ENCODE measurements at places on chromosomes 3 and 15. TPM values are rescaled to one million over a fixed set of nuclear protein-coding genes. Genes with fewer than 3 reads are reported as not detected.

CEP97 gene
- 16.6 TPM for total RNA-seq

DTX3L gene
- total RNA-seq: 24.3 TPM

NR2E3 gene
- total RNA-seq: not detected

SPTSSB gene
- total RNA-seq: not detected

RPP25 gene
- 6.1 TPM for total RNA-seq

RTP4 gene
- total RNA-seq: 3.1 TPM

FANCD2OS gene
- not detected for total RNA-seq

OR5H6 gene
- total RNA-seq: not detected

DAZL gene
- 0.27 TPM for total RNA-seq

- DNase-seq: no peak
Measured at GRCh38 chr15:38464675-38465074, 10.7 kb downstream of the FAM98B start.

DNA sequence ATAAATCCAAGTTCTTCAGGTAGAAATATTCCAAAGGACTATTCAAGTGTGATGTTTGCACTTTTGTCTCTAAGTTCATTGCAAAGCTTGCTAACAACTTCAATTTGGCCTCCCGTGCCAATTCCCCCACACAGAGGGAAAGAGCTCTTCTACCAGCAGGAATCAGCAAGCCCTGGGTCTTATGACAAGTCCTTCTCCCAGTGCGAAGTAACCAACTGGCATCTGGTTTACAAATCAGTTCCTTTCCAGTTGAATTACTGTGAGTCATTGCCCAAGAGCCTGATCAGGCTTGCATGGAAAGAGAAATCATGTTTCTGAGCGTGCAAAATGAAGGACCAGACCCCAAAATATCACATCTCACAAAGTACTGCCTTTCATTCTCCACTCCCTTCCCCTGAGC, 62.7 kb upstream of the SLCO3A1 start:
- no peak for DNase-seq

DNA sequence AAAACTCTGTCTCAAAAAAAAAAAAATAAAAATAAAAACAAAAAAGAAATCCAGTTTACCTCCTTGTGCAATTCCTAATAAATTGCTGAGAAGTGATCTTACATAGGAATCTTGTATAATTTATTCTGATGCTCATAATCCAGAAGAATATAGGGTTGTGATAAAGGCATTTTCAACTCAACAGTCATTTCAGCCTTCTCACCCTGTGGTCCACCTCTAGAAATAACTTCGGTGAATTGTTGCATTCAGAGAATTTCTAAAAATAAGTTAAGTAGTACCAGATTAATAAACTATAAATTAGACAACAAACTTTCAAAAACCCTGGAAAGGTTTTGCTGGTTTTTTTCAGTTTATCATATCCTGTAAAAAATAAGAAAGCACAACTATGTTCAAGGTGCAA, 20.2 kb downstream of the RAF1 start:
- no peak for DNase-seq

DNA sequence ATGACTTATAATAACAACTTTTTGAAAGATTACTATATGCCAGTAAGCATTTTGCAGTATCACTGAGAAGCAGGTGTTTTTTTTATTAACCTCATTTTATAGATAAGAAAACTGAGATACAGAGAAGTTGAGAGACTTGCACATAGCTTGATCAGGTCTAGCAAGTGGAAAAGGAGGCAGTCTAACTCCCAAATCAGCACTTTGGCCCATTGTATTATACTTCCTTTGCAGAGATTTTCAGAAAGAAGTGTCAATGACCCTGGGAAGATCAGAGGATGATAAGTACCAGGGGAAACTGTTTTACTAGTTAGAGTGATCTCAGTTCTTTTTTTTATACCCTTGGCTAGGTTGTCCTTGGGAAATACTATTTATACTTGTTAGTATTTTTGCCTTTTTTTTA, 358.7 kb downstream of the SQOR start:
- DNase-seq: no peak

DNA sequence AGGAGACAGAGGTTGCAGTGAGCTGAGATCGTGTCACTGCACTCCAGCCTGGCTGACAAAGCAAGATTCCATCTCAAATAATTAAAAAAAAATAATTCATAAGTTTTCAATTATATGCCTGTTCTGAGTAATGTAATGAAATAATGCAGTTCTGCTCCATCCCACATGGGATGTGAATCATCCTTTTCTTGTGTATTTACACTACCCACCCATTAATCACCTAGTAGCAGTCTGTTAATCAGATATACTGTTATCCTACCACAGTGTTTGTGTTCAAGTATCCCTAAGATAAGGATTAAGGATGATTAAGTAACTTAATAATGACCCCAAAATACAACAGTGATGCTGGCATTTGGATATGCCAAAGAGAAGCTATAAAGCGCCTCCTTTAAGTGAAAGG, 38.8 kb downstream of the PIGB start:
- DNase-seq: no peak

GRCh38 chr3:135089451-135089850, 294.4 kb downstream of the EPHB1 start:
- DNase-seq: no peak

DNA sequence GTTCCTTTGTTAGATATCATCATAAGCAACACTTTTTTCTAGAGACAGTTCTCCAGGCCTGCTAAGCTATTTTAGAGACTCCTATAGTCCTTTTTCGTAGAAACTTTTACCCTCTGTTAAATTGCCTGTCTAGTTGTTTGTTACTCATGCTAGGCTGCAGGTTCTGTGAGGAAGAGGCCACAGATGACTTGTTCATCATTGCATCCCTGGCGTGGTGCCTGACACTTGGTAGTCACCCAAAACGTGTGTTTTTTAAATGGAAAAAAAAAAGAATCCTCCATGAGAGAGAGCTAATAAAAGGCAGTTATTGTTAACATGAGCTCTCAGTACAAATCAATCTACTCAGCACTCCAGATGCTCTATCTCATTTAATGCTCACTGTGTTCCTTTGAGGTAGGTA, 35.1 kb downstream of the CCDC54 start:
- no peak for DNase-seq

DNA sequence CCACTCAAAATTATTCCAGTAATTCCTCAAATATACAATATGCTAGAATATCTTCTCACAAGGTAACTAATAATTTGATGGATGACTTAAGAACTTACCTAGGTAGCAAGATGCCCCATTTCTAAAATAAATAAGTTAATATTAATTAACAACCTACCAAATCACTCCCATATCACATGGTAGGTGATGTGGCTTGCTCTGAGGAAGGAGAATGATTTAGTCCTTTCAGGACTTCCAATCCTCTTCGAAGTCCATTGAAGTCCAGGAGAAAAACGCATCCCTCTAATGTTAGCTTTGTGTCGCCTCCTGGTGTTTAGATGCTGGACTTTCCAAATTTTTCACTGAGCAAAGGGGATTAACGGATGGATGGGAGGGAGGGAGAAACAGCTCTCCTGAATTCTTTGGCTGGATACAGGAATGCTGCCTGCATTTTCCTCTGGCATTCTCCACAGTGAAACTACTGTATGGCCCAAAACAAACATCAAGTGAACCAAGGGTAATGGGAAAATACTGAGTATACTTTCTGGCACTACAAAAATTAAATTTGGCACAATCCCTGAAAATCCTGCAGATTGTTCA, 58.6 kb downstream of the PRICKLE2 start:
- no peak for DNase-seq

GRCh38 chr3:66597308-66597863, 96.6 kb upstream of the LRIG1 start:
- no peak for DNase-seq

DNA sequence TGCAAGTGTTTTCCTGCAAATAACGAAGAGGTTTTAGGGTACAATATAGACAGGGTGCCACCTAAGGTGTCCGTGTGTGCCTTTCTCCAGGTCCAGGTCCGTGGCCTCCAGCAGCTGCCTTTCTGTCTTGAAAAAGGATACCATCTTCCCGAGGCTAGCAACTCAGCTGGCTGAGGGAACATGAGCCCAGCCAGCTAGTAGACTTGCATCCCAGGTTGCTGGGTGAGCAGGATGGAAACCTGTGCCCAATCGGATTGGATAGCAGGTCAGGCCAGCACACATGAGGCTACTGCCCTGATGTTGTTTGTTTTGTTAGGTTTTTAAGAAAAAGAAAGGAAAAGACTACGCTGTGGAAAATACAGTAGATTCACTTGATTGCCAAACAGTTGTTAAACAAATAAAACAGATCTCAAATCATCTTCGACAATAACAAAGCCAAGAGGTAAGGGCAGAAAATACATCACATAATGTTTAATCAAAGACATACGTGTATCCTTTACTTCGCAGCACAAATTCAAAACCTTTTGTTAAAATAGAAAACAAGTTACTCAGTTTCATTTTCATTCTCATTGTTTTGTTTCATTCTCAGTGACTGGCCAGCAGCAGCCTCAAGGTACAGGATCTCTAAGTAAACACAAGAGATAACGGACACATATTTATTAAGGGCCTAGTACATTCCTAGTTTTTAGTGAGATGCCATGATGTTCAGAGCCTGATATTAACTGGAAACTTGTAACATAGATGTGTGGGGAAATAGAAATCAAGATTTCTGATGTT, 661.2 kb upstream of the NR2F2 start:
- no peak for DNase-seq

DNA sequence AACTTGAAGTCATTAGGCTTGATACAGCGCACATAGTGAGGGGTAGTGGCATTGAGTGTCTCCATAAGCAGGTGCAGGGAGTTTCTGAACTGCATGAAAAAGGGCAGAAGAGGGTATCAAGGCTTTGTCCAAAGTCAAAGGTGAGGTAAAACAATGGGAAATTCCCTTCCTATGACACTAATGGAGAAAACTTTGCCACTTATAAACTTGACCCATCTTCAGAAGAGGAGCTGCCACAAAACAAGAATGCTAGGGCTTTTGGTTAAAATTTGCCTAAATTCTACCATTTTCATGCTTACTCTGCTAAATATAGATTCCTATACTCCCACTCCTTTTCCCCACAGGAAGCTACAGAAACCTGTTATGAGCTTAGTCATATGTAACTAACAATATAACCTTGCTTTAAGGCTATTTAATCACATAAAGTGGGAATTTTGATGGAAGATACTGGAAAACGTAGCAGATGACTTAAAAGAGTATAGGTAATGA, 87.5 kb upstream of the MYO5C start:
- DNase-seq: no peak

- no peak for DNase-seq
Measured at GRCh38 chr3:7190095-7190494, 329.2 kb downstream of the GRM7 start.

- no peak for DNase-seq
Measured at GRCh38 chr15:53962646-53963561, 15.3 kb upstream of the UNC13C start.

- no peak for DNase-seq
Measured at GRCh38 chr15:51186891-51187290, 92.2 kb upstream of the TNFAIP8L3 start.

GRCh38 chr15:37016231-37016630, 84.1 kb downstream of the MEIS2 start:
- DNase-seq: no peak

DNA sequence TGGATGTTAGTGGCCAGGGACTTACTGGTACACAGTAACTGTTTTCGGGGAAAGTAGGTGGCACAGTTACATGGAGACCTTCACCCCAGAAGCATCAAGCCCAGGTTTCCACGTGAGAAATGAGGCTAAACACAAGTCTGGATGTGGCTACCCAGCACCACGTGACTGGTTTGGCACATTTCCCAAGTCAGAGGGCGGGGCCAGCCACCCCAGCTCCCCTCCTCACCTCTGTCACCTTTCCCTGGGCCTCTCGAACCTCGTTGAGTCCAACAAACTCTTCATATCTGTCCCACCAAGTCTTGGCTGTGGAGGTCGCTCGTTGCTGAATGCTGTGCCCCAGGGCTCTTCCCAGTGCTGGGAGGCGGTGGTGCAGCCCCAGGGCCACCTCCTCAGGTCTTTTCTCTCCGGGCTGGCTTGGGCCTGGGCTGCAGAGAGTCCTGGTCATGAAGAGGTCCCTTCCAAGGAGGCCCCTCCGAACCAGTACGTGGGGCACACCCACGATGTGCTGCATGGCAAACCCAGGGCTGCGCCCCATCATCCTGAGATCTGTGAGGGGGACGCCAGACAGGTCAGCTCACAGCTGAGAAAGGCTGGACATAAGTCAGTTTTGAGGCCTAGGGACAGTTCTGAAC, 4.8 kb upstream of the PLXNB1 start:
- DNase-seq: no peak

DNA sequence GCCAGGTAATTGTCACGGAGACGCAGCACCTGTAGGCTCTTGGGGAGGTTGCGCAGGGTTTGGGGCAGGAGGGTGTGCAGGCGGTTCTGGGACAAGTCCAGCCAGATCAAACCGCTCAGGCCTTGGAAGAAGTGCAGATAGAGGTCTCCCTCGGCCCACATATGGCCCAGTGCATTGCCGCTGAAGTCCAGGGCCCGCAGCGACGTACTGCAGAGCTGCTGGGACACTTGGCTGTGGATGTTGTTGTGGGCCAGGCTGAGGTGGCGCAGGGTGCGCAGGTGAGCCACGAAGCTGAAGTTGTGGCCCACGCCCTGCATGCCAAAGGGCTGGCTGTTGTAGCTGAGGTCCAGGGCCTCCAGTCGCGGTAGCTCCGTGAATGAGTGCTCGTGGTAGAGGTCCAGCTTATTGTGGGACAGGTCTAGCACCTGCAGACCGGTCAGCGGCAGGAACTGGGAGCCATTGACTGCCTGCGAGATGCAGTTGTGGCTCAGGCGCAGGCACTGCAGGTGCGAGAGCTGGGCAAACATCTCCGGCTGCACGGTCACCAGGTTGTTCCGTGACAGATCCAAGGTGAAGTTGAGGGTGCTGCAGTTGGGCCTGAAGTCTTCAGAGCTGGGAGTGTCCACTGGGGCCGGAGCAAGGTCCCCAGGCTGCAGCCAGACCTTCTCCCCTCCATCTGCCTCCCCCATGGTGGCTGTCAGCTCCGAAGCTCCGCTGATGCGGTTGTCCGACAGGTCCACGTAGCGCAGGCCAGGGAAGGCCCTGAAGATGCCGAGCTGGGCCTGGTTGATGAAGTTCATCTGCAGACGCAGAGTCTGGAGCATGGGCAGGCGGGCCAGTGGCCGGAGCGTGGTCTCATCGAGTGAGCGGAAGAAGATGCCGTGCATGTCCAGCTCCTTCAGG, 2.9 kb downstream of the TLR9 start:
- DNase-seq: no peak

DNA sequence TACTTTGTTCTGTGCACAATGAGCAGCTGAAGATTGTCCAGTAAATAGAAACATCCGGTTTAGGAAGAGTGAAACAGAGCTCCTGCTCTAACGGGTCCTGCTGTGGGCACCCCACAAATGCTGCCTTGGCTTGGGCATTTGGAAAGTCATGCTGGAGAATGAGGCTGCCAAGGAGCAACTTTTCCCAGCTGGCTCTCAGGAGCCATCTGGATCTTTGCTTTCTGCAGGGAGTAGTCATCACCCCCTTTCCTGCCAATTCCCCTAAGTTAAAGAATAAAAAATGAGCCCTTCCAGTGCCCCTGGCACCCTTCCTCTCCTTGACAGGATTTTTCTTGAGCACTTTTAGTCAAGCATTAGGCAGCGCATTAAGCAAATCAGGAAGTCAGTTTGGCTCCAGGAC, 90.0 kb downstream of the FAM43A start:
- DNase-seq: no peak

DNA sequence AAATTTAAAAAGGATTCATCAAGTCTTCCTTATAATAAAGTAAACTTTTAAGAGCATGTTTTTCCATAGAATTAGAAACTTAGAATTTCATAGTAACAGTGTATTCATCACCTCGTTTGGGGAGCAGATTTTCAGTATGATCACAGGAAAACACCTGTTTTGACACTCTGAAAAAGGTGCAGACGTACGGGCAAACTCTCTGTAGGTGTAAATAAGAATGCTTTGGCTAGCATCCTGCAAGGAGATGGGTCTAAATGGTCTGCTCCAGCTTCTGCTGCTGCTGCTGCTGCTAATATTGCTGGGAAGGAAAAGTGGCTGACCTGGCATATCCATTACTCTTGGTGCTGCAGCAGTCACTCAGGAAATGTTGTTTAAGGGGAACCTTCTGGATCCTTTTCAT, 66.0 kb downstream of the MBNL1 start:
- no peak for DNase-seq

Measured in CD8-positive, alpha-beta memory T cell (primary cell).